ENCODE measurements at places on chromosomes 1 and 21.

DNA sequence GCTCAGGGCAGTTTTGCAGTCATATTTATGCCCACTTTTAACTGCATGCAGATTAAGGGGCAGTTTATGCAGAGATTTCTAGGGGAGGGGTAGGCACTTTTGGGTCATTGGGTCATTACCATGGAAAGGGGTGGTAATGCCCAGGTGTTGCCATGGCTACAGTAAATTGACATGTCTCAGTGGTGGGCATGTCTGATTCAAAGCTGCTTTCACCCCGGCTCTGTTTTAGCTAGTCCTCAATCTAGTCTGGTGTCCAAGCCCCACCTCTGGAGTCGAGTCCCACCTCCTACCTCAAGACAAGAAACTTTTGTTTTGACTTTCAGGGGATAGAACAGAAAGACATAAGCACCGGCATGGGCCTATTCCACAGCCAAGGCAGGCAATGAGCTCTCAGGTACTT lies 8.9 kb upstream of the NEK2 start:
- no peak for DNase-seq

- no peak for DNase-seq
Observed at GRCh38 chr1:114331936-114332335, 178.3 kb upstream of the SYT6 start.

DNA sequence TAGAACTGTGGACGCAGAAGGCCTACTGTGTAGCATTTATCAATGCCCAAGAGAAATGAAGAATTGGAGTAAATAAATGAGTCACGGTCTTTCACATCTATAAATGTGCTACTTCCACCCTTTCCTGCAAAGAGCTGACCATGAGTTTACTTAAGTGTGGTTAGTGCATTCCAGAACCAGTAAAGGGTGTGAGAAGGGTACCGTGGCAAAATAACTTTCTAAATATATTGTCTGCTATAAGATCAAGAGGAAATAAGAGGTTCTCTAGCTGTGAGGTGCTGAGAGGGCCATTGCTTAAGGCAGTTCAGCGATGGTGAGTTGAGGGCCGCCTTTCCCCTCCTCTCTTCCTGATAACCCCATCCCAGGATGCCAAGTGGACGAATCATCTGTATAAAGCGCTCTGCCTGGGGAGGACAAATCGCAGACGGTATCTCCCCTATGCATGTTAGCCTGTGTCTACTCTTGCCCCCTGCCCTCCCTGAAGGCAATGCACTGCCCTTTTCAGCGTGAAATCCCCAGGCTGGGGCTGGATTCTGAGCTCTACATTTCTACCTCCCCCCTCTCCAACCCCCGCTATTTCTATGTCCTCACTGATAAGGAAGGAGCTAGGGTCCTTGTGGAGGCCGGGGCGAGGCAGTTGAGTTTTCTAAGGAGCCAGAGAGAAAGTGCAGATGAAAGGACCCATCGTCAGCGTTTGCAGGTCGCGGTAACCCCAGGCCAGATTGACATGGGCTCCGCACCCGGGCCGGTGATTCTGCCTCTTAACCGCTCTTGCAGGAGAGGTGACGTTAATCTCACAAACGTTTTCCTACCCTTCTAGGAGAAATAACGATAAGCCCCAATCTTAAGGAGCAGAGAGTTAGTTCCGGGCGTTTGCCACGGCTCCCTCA lies 1.5 kb upstream of the NCAM2 start:
- no peak for DNase-seq

- DNase-seq, result peak; percentile 42
Observed at GRCh38 chr21:26795866-26796329, 49.3 kb downstream of the ADAMTS1 start.

- DNase-seq, result no peak
Observed at GRCh38 chr1:16903054-16903453, 7.3 kb downstream of the RNU1-2 start.

DNA sequence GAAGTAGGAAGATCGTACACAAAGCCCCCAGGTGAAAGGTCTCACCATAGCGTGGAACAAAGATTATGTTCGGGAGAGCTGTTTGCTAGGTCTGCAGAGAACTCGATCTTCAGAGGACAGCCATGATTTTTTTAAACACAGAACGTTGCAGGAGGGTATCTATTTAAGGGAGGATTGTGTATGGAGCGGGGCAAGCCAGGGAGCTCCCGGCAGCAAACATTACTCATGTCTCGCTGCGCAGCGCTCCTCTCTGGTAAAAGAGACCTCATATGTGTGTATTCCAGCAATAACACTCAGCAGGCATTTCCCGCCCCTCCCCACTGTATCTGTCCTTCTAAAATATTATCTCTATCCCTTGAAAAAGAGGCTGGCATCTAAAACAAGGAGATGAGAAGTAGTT lies 2.7 kb downstream of the GLIS1 start:
- DNase-seq, result no peak

DNA sequence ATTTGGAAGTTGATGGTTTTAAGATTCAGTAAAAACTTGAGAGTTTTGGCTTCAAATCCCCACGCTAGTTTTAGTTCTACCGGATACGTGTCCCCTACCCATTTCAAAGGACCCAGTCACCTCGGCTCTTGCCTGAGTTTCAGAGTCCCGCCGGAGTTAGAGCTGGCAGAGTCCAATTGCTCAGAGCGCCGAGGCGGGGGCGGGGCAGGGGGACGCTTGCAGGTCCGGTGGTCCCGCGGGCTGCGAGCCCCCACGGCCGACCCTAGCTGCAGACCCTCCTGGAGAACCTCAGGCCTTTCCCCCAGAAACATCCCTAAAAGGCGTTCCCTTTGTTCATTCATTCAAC lies 765 bp upstream of the VPS45 start:
- DNase-seq, result peak; percentile 63

GRCh38 chr1:244458781-244459180 lies 2.3 kb upstream of the CATSPERE start:
- no peak for DNase-seq

GRCh38 chr1:5748286-5749225 lies 243.7 kb downstream of the NPHP4 start:
- no peak for DNase-seq

- DNase-seq, result no peak
Observed at GRCh38 chr1:6961905-6962477, 176.7 kb downstream of the CAMTA1 start.

- no peak for DNase-seq
Observed at GRCh38 chr1:229161740-229162139, 109.2 kb upstream of the RAB4A start.

DNA sequence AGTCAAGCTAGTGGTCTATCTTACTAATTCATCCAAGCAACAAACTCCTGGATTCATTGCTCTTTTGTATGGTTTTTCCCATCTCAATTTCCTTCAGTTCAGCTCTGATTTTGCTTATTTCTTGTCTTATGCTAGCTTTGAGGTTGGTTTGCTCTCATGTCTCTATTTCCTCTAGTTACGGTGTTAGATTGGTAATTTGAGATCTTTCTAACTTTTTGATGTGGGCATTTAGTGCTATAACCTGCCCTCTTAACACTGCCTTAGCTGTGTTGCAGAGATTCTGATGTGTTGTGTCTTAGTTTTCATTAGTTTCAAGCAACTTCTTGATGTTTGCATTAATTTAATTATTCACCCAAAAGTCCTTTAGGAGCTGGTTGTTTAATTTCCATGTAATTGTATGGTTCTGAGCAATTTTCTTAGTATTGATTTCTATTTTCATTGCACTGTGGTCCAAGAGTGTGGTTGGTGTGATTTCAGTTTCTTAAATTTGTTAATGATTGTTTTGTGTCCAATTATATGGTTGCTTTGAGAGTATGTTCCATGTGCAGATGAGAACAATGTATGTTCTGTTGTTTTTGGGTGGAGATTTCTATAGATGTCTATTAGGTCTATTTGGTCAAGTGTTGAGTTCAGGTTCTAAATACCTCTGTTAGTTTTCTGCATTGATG lies 154.6 kb downstream of the PLPPR5 start:
- no peak for DNase-seq

DNA sequence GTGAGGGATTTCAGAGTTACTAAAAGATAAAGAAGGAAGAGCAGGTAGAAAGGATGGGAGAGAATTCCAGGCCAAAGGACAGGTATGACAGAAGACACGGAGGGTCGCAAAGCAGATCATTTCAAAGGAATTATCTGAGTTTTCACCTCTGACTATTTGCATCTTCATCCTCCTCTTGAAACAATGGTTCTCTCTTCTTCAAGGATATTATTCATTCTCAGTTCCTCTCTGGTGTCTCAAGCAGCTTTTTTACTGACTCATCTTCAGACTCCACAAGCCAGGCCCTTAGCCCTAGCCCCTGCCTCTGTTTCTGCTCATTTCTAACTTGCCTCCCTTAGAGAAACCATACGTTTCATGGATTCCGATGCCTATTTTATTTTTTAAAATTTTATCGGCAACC lies 15.0 kb downstream of the DDX59 start:
- DNase-seq, result no peak

GRCh38 chr1:938088-938683 lies 14.5 kb downstream of the SAMD11 start:
- peak; percentile 69 for DNase-seq

Data from left ventricle myocardium superior (tissue), 1 donor.